ENCODE measurements at places on chromosomes 6 and 20.

DNA sequence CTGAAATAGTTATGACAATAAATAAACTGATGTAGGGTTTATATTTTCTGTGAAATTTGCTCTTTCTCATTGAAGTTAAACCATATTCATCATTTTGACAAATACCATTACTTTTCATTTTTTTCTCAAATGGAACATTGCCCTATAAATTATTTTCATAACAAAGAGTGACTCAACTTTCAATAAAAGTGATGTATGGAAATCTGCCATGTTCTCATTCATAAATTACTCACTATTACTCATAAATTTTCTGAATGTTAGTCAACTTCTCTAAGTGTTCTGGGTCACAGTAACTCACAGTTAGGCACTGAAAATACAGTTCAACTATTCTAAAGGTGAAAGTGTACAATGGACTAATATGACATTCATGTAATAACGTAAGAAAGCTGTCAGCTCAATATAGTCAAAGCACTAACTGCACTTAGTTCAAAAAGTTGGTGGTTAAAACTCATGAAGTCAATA, 19.0 kb upstream of the STX11 start:
- H3K4me1 ChIP-seq: no peaks in the 10 kb centered on the region
- no peak overlapping the region for H3K4me3 ChIP-seq
- DNase-seq: no peak
- no peaks in the 10 kb centered on the region for H3K27me3 ChIP-seq
- no peak overlapping the region for H3K27ac ChIP-seq
- no peaks in the 10 kb centered on the region for H3K36me3 ChIP-seq

DNA sequence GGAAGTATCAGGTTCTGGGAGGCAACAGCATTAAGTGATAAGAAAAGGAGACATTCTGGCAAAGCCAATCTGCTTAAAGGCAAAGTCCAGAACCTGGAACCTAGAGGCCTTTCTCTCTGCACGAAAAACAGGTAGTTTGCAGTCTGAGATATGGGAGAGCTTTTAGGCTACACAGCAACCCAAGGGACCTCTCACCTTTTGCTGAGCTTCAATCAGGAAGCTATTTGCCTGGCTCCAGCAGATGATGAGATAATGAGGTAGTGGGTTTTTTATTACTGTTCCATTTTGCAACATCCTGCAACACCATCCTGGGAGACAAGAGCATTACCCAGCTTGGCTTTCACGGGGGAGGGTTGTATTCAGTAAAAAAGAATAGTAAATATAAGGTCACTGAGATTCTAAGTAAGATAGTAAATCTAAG, 143.1 kb downstream of the ADGRG6 start:
- peak; percentile 76 for DNase-seq
- H3K27ac ChIP-seq: no peak overlapping the region
- no peaks in the 10 kb centered on the region for H3K27me3 ChIP-seq
- H3K36me3 ChIP-seq: peaks cover 26% of the 10 kb centered on the region
- no peak overlapping the region for H3K4me3 ChIP-seq
- no peaks in the 10 kb centered on the region for H3K4me1 ChIP-seq

DNA sequence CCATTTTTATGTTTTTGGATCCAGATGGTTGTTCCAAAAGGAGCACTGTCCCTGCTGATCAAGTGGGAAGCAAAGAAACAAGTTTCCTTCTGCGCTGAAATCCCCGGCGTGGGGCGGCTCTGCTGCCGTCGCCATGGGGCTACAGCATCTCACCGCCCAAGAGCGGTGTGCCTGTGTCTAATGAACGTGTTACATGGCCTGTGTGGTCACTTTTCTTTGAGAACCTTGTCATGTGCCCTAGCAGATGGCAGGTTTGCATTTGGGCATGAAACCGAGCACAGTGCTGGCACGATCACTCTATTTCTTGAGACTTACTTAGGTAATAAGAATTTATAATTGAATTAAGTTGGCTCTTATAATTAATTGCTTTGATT, 51.9 kb downstream of the ZDHHC14 start:
- no peak overlapping the region for H3K4me3 ChIP-seq
- H3K27ac ChIP-seq: no peak overlapping the region

- no peaks in the 10 kb centered on the region for H3K4me1 ChIP-seq
- no peaks in the 10 kb centered on the region for H3K36me3 ChIP-seq
- DNase-seq: peak; percentile 29
- no peak overlapping the region for H3K27ac ChIP-seq
- no peaks in the 10 kb centered on the region for H3K27me3 ChIP-seq
- H3K4me3 ChIP-seq: no peak overlapping the region
Observed at GRCh38 chr6:167094436-167094819, 28.5 kb upstream of the CCR6 start.
